Smooth muscle cell of bladder (primary cell): ENCODE measurements at places on chromosomes 13 and 19. TPM values are rescaled to one million over a fixed set of nuclear protein-coding genes. Genes with fewer than 3 reads are reported as not detected.

The PEAK3 gene
- not detected in 2 replicates for total RNA-seq

The KANK2 gene
- 137 and 277 TPM in 2 replicates for total RNA-seq

The TEAD2 gene
- total RNA-seq: 15.9 and 16.4 TPM in 2 replicates

The PRSS57 gene
- total RNA-seq: not detected in 2 replicates

The GJA3 gene
- total RNA-seq: 0.37 and 0.57 TPM in 2 replicates

The PAN3 gene
- 10.4 and 11.7 TPM in 2 replicates for total RNA-seq

The MEDAG gene
- 18.6 and 50.7 TPM in 2 replicates for total RNA-seq

The SIGLEC5 gene
- total RNA-seq: not detected in 2 replicates

The KLK15 gene
- not detected in 2 replicates for total RNA-seq

The FFAR3 gene
- 0.09 and 0.14 TPM in 2 replicates for total RNA-seq

The LGALS14 gene
- not detected in 2 replicates for total RNA-seq

The SOX1 gene
- total RNA-seq: not detected in 2 replicates

The NCR1 gene
- total RNA-seq: not detected in 2 replicates

The ZSCAN18 gene
- total RNA-seq: 25.7 and 27.4 TPM in 2 replicates

The LILRB1 gene
- not detected in 2 replicates for total RNA-seq
